ENCODE measurements at places on chromosomes 3 and 15.

GRCh38 chr3:123790254-123791072 is 93.7 kb downstream of the MYLK start:
- DNase-seq, result no peak

DNA sequence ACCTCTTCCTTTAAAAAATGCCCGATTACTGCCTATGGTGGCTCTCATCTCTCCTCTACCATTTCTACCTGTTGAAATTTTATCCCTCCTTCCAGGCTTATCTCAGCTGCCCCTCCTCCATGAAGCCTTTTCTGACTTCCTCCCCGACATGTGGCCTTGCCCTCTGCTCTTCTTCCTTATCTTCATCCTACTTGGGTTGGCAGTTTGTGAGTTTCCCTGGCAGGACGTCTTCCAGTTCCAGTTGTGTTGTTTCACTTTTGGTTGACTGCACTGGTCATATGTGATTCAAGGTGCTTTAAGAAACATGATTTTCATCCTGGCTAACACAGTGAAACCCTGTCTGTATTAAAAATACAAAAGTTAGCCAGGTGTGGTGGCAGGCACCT is 4.4 kb downstream of the DLL4 start:
- DNase-seq, result peak; percentile 33

GRCh38 chr3:82093641-82094040 is 332.2 kb upstream of the GBE1 start:
- DNase-seq, result no peak

DNA sequence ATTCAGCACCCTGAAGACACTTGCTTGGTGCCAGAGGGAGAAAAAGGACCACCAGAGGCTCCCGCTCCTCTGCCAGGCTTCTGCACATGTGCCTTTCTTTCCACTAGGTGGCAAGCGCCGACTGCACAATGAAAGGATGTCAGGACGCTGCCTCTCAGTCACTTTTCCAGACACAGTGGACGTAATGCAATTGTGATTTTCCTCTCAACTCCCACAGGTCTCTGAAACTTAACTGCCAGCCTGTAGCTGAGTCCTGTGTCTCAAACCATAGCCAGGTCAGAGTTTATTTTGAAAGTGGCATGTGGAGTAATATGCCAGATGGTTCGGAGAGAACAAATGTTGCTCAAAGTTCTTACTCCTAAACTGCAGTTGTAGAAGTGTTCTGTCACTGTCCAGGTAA is 162.9 kb downstream of the ITPR1 start:
- peak; percentile 47 for DNase-seq

DNA sequence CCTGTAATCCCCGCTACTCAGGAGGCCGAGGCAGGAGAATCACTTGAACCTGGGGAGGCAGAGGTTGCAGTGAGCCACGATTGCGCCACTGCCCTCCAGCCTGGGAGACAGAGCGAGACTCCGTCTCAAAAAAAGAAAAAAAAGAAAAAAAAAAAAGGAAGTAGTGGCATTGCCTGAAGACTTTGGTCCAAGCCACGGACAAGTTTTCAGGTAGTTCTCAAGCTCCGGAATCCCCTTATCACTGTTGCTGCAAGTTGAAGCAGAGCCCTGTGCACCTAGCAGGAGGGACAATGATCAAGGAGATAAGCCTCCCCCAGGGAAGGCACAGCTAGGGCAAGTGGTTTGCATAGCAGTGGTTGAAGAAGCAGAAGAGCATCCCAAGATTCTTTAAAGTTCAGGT is 97.6 kb downstream of the MEX3B start:
- no peak for DNase-seq

DNA sequence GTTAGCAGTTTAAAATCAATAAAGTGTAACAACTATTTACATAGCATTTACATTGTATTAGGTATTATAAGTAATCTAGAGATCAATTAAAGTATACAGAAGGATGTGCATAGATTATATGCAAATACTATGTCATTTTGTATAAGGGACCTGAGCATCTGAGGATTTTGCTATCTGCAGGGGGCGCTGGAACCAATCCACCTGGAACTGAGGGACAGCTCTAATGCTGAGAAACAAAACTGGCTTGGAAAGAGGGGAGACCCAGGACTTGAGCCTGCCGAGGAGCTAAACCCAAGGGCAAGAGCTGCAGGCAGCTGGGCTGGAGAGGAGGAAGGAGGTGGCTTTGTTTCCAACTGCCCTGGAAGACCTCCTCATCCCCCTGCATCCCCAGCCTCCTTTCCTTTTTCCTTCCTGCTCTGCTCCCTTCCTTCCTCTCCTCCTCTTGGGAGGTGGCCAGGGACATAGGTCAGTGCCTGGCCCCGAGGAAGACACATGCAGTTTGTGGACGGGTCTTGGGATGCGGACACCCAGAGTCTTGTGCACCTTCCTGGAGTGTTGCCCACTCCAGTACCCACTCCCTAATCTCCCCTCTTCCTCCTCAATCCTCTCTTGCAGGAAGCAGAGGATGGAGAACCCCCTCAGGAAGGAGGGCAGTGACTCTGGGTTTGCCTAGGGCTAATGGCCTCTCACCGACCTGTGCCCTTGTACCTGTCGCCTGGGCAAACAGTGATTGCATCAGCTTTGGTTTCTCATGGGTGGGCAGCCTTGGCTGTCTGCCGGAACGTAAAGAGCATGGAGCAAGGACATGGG is 825 bp upstream of the RTP3 start:
- DNase-seq, result peak; percentile 41

- DNase-seq, result peak; percentile 64
Observed at GRCh38 chr15:64635499-64636495, 139.6 kb downstream of the RBPMS2 start.

DNA sequence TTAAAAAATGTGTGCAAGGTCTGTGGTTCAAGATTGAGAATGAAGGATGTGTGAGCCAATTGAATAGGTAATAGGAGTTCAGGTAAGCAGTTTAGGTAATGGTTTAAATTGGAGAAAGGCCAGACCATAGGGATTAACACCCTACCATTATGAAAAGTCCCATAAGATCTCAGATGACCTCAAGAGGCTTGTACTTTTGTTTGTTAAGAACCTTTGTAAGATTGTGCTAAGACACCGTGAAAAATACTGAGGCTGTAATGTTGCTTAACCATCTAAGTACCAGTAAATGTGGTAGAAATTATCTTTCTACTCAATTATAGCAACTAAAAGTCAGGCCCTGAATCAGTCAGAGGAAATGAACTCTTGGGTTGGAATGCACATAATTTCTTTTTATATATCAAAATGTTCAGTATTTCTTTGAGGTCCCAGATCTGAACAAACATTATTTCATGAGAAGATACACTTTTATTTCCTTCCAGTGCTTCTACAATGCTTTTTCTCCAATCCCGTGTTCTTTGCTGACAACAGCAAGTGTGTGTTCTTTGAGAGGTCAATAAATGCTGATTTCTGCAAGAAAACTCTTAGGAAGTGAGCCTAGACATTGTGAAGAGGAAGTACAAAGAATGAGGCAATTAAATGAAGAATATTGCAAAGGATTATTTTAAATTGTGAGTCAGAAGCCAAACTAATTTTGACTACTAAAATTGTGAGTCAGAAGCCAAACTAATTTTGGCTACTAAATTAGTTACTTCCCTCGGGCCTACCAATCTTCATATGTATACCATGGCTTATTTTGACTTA is 66.4 kb downstream of the TCF12 start:
- DNase-seq, result no peak

GRCh38 chr15:73264881-73265280 is 103.9 kb downstream of the HCN4 start:
- DNase-seq, result no peak

DNA sequence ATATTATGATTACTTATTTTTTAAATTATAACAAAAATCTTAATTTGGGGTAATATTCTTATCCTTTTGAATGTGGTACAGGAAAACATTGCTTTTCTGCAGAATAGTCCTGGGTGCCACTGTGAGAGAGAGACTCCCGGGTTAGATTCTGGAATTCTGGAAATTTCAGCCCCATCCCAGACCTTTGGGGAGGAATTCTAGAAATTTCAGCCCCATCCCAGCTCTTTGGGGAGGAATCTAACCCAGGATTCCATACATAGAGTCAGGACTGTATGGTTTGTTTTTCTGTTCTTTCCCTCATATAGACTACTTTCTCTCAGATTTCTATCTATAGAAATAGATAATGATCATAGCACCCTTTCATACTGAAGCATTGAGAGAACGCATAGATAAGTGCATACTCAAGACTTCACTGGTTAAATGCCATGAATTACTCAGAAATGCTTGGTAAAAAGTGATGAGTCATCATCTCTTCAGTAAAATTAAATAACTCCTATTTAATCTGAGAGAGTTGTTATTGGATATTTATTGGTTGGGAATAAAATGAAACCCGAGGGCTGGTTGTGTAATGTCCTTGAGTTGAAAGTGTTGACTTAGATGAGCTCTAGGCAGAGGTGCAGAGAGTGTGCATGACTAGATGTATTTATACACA is 8.3 kb downstream of the EIF2AK4 start:
- no peak for DNase-seq

- DNase-seq, result no peak
Observed at GRCh38 chr3:65960087-65960486, 78.6 kb downstream of the MAGI1 start.

GRCh38 chr3:29011966-29012365 is 268.9 kb upstream of the RBMS3 start:
- DNase-seq, result no peak
